ENCODE measurements at places on chromosomes 5 and 9.

- DNase-seq: no peak
These were observed 406.5 kb upstream of the EDIL3 start for GRCh38 chr5:84791138-84791537.

- DNase-seq: no peak
These were observed 35.4 kb downstream of the ARL15 start for GRCh38 chr5:54274944-54275343.

GRCh38 chr5:133730866-133731265 is 118.5 kb upstream of the FSTL4 start:
- DNase-seq: no peak

DNA sequence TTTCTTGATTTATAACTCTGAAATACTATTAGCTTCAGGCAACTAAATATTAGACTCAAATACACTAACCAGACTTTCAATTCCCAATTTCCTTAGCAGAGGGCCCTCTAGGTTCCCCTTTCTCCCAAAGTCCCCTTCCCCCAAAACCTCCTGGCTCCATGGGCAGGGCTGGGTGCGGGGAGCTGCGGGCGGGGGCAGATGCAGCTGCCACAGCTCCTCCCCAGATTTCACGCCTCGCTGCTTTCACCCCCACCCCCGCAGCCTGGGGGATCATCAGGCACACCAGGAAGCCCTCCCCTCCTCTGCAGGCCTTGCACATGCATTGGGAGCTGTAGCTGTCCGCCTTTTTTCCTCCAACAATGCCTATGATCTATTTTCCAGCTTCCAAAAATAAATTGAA is 82.8 kb upstream of the SPATA31C2 start:
- peak; percentile 53 for DNase-seq

- no peak for DNase-seq
These were observed 102.6 kb downstream of the PDE4D start for GRCh38 chr5:59790776-59791475.

DNA sequence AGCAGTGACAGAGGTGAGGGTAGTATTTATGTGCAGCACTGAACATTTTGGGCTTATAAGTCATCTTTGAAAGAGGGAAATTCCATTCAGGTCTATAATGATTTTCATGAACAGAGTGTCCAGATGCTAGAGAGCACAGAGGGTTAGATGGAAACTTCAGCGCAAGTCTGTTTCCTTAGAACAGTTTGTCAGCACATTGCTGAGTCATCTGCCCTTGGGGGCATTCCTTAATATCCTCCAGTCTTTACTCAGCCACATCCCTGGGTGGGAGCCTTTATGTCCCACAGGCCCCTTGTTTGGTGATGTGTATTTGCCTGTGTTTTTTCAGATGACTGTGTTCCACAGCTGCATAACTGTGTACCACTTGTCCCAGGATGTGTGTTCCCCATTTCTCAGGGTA is 138.5 kb upstream of the S1PR3 start:
- no peak for DNase-seq

DNA sequence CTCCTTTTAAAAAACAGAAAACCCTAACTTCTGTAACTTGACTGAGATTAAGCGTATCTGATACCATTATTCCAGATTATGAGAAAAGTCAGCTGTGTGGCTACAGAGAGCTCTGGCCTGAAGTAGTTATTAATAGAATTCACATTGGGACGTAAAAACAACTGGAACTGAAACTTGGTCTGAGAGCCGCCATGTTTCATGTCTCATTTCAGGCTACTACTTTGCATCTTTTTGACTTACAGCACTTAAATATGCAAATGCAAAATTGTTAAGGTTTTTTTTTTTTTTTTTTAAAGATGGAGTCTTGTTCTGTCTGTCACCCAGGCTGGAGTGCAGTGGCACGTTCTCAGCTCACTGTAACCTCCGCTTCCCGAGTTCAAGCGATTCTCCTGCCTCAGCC is 25.2 kb downstream of the MAP3K1 start:
- no peak for DNase-seq

DNA sequence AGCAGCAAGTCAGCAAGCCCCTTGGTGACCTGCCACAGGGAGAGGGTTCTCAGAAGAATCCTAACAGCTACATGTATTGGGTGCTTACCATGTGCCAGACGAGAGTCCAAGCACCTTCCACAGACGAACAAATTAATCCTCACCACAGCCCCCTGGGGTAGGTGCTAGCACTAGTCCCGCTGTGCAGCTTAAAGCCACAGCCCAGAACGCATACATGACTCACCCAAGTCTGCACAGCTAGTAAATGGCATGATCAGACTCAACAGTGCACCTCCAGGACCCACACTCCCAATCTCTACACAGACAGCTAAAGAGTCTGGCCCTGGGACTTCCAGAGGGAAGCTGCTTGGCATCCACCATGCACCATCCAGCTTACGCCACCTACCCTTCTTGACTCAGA is 111.5 kb downstream of the PAX5 start:
- no peak for DNase-seq

DNA sequence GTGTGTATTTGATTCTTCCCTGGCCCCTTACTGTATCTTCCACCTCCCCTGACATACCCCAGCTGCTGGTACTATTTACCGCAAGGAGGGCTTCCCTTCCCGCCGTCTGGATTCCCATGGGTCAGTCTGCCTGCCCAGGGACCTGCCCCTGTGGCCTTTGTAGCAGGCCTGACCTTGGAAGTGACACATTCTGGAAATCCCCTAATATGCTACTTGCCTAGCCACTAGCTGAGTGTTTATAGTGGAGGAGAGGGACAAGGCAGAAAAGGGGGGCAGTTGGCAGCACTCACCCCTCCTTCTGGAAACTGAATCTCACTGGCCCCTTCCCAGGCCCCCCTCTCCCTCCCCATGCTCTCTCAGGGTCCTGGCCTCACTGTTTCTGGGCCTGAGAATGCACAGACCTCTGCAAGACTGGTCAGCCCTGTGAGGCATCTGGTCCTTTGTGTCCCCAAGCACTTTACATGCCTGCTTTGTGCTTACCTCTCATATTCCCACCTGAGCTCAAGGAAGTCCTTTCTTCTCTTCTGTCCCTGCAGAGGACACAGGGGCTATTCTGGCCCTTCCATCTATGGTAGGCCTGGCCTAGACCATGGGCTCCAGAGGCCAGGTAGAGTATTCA is 8.2 kb upstream of the CCL21 start:
- no peak for DNase-seq

GRCh38 chr9:134976403-134976802 is 58.7 kb upstream of the FCN1 start:
- no peak for DNase-seq

- no peak for DNase-seq
These were observed 106.2 kb downstream of the ADAMTSL1 start for GRCh38 chr9:18580151-18580550.

GRCh38 chr5:73444499-73445438 is 3.8 kb downstream of the FOXD1 start:
- no peak for DNase-seq

DNA sequence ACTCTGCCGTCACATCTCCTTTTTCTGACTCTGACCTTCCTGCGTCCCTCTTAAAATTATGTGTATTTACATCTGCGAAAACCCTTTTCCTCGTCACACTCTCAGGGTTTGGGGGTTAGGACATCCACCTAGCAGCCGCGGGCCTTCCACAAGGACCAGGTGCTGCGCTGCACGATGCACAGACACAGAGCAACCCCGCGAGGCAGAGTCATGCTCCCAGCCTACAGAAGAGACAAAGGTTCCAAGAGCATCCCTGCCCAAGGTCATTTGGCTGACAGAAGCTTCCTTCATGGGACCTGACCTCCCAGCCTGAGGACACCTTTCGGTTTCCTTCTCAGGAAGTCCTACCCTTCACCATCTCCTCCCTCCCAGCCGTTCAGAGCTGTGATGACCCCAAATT is 118.6 kb upstream of the SARDH start:
- DNase-seq: no peak

DNA sequence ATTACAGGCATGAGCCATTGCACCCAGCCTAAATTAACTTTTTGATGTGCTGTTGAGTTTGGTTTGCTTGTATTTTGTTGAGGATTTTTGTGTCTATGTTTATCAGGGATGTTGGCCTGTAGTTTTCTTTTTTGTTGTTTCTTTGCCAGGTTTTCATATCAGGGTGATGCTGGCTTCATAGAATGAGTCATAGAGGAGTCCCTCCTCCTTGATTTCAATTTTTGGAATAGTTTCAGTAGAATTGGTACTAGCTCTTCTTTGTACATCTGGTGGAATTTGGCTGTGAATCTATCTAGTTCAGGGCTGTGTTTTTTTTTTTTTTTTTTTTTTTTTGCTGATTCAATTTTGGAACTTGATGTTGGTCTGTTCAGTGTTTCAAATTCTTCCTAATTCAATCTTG is 1164.3 kb upstream of the DMAC1 start:
- DNase-seq: no peak

GRCh38 chr5:77846422-77847128 is 70.4 kb upstream of the TBCA start:
- no peak for DNase-seq

GRCh38 chr9:132982458-132982857 is 4.0 kb downstream of the GFI1B start:
- DNase-seq: no peak

DNA sequence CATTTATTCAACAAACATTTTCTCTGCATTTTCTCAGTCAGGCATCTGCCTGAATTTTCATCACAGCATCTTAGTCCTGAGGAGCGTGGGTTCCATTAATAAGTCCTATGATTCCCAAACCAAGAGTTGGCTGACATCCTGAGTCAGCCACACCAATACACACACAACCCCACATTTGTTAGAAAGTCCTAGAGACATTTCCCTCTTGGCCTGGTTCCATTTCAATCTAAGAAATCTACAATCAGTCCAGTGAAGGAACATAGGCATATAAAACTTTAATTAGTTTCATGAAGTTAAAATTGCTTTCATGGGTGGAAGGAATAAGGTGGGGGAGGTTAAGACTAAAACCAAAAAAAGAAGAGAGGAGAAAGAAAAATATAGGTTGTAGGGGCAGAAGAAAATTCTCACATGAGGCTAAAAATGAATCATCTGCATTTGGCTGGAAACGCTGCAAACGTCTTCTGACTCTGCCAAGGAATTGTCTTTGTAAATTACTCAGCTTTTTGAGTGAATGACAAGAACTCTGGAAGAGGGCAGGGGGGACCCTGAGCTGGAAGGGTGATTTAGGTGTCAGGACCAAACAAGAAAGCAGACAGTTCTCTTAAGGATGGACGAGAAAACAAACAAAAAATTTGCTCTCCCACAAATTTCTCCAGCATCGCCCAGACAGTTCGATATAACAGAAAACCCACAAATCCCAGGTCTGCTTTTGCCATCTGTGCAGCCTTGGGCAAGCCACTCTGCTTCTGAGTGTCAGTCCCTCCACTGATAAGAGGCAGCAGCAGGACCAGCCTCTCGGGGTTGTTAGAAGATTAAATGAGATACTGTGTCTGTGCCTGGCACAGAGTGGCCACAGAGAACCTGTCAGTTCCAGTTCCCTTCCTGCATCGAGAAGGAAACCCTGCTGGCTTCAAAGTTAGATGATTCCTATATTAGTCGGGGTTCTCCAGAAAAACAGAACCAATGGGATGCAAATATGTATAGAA is 289.7 kb downstream of the CDK5RAP2 start:
- no peak for DNase-seq

DNA sequence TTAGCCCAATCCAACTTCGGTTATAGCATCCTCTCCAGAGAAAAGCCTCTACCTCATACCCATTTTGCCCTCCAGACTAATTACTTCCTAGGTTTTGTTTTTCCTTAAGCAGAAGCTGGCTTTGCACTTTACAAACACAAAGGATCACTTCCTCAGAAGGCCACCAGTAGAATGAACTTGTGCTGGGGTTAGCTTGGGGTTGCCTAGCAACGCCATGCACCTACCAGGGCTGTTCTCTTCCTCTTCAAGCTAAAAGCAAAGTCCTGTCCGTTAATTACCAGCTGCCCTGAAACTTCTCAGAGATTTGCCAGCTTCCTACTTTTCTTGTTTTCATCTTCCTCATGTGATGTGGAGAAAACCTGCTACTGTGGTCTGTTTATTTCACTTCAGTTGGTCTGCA is 132.0 kb upstream of the WWC1 start:
- DNase-seq: no peak

DNA sequence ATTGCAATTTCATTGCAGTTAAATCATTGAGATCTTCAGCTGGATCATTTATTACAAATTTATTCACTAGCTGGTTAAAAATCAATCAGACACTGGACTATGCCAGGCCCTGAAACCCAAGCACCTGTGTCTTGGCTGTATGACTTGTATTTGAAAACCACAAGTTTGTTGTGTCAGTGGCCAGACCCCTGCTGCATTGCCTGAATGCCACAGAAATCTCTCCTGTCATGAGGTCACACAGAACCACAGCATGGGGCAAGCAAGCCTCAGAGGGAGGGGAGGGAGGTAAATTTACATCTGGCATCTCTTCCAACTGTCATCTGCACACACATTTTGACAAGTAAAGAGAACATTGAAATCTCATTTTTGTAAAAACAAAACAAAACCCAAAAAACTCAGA is 90.0 kb downstream of the ARRDC3 start:
- DNase-seq: no peak

DNA sequence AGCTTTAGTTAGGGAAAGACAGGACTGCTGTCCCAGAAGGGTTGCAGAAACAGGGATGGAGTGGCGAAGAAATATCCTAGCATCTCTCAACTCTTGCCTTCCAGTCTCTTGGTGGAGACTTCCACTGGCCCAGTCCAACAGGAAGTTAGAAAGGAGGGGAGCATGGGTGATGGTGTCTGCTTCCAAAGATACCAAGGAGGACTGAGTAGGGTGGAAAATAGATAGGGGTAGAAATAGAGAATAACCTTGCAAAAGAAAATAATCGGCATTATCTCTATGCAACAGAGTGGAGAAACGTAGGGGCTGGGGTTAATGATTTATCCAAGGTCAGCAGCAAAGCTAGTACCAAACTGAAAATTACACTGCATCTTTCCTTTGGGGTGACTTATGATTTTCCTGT is 242.3 kb downstream of the PSAT1 start:
- DNase-seq: no peak

Data from femur (tissue), 1 donor.